ELR (cell line): ENCODE measurements at places on chromosomes 11 and 22.
A peak's percentile ranks its signal among the peaks of the same experiment; 100 is the strongest.

DNA sequence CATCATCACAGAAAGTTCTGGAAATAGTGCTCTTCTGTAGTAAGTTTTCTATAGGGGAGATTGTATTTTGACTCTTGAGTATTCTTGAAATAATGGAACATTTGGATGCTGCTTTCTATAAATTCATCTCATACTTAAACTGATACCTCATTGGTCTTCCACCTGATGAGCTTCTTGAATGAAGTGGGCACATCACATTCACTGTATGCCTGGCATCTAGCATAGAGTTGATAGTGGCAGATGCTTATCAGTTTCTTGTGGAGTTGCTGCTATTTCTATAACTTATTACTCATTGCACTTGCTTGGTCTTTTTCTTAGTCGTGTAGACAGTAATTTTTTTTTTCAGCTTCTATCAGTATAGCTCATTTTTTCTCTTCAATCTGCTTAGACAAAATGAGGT, 5.4 kb downstream of the ATXN10 start:
- no peak for DNase-seq

DNA sequence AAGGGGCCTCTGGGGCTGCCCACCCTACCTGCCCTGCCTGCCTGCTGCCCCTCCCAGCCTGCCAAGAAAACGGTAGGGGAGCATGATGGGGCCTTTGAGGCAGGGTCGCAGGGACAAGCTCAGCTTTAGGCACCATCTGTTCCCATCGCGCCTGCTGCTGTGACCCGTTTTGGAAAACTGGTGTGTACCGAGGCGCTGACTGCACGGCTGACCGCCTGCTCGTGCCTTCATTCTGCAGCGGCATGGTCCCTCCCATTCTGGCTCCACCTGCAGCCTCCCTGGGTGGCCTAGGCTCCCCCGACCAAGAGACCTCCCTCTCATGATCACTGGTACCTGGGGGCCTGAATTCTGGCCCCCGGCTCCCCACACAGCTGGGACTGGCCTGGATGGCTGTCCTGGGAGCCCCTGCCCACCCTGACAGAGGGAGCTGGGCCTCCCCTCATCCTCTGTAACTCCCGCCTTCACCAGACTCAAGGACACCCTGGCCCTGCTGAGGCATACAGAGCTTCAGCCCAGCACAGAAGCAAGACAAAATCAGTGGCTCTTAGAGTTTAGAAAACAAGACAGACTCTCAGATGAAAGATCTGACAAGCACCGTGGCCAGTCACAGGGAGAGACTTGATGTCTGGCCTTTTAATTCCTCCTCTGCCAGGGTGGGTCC, 6.5 kb upstream of the MYRF start:
- no peak for DNase-seq

DNA sequence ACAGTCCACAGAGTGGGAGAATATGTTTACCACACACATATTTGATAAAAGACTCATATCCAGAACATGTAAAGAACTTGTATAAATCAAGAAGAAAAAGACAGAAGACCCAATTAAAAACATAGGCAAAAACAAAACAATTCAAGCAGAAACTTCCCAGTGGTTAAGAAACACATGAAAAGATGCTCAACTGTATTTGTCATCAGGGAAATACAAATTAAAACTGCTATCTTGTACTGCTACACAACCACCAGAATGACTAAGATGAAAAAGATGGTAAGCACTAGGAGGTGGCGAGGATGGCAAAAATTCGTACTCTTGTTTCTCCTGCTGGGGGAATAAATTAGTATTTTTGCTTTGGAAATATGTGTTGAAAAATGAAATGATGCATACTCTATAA, 192.3 kb upstream of the C11orf87 start:
- DNase-seq, result no peak

GRCh38 chr11:61949169-61950034, 749 bp upstream of the BEST1 start:
- DNase-seq, result peak; percentile 65

- no peak for DNase-seq
These were observed 23.7 kb upstream of the BID start for GRCh38 chr22:17797721-17798559.

- DNase-seq, result peak; percentile 83
These were observed 16.9 kb upstream of the SPTY2D1 start for GRCh38 chr11:18650859-18651557.

DNA sequence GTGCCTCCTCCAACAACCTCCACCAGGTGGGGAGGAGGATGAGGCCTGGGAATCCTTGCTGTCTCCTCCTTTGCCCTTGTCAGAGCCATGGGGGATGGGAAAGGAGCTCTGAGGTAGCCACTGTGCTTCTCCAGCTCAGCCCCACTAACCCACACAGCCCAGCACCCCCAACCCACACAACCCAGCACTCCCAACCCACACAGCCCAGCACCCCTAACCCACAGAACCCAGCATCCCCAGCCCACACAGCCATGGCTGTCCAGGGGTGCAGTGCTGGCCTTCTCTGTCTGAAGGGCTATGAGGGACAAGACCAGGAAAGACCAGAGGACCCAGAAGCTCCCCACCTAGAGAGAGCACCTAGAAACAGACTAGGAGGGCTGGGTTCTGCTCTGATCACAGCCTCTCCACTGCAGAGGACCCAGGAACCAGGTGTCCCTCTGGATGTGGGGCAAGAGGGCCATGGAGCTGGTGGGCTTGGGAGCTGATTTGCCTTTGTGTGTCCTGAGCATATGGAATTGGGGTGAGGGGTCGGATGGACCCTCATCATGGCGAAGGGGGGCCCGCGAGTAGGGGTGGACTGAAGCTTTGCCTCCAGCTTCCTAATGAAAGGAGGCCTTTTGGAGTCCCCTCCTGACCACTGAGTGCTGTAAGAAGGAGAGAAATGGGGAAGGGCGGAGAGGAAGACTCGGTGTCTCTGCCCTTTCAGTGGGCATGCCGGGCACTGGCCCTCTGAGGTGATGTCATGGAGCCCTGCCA, 117.6 kb upstream of the THY1 start:
- DNase-seq, result no peak
